ENCODE measurements at places on chromosomes 2 and 18. TPM values are rescaled to one million over a fixed set of nuclear protein-coding genes. Genes with fewer than 3 reads are reported as not detected.

DNAH6 gene
- 0.22 TPM for total RNA-seq

GRCh38 chr2:162579169-162579568 is 235.2 kb downstream of the GCA start:
- no peak for DNase-seq

GRCh38 chr18:62877411-62878221 is 162.3 kb downstream of the PHLPP1 start:
- no peak for DNase-seq

OLA1 gene
- total RNA-seq: 51.2 TPM

DNA sequence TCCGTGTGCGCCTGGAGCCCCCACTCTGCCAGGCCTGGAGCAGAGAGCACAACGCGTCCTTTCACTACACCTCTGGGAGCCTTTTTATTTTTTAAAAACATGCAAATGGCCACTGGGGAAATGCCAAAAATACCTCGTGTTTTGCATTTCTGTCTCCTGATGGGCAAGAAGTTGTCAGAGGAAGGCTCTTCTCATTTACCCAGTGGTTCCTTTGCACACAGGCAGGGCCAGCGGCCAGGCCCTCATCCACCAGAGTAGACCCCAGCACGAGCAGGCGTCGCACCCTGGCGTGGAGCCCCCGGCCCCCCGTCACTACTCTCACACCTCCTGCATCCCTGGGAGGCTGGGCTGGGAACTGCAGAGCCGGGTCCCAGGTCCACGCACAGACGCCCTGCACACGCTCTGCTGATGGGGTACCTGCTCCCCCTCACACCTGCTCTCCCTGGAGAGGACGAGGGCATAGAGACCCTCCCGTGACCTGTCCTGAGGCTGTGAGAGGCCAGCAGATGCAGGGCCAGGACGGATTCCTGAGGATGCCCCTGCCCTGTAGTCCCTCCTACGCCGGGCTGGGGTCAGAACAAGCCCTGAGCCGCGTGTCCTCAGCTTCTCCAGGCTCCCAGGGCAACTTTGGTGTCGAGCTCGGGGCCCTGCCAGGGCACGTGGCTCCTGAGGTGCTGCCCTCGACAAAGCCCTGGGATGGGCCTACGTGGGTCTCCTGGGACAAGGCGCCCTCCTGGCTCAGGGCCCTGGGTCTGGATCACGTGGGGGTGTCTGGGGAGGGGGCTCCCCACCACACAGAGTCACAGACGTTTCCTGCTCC is 65.0 kb downstream of the NFATC1 start:
- no peak for DNase-seq

DNA sequence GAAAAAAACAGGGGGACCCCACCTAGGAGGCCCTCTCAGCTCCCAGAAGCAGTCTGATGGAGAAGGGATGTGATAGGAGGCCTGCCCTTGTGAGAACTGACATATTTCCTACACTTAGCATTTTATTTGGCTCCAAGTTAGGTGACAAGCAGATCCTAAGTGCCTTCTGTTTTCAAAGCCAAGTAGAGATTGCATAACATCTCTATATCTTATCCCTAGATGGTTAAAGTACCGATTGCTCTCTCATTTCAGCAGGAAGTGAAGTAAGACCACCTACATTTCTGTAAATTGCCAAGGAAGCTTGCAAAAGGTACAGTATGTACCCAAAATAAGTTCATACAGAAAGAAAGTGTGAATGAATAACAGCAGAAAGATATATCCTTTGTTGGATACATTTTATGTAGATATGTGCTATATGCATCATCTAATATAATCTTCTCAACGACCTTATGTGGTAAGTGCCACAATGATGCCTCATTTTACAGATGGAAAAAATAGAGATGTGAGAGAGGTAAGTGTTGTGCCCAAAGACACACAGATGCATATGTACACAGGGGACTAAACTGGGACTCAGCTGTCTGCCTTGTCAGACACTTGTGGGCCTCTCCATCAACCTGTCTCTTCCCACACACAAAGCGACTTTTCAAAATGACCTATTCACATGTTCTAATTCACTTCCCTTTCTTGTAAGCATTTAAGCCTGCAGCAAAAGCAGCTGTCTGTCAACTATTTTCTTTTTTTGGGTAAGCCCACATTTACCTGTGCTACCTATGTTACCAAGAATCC is 38.9 kb downstream of the DHRS9 start:
- no peak for DNase-seq

DNA sequence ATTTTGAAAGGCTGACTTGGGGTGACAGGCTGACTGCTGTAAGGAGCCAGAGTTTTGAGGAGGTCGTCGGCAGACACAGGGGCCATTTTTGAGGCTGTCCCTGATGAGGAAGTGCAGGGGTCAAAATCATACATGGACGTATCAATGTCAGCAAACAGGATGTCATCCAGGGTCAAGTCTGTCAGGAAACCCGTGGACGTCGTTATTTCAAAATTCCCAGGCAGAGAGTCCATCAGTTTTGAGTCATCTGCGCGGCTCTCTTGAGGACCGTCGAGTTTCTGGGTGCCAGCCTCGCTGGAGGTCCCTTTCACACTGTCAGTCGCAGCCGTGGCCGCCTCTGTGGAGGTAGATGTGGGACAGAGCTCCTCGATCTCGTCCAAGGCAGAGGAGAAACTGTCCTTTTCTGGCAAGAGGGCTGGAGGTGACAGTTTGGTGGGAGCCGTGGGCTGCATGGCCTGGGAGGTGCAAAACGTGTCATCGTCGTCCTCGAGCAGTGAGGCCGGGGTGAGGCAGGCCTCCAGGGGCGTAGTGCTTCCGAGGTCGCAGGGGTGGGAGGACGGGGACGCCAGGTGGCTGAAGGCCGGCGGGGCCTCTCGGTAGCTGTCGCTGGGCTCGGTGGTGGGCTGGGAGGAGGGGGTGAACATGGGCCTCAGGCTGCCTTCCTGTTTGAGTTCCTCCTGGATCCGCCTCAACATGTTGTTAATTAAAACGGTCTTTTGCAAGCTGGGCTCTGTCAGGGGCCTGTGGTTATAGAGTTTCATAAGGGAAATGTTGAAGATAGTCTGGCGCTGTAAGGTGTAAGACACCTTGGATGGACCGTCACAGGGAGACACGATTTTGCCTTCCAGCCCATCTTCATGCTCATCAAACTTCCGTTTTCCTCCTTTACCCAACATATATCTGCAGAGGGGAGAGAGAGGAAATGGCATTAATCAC is 17.5 kb downstream of the SERTAD2 start:
- no peak for DNase-seq

- no peak for DNase-seq
These were observed 113.1 kb upstream of the RAB6C start for GRCh38 chr2:129866391-129866790.
